ENCODE measurements at places on chromosomes 5 and 9. TPM values are rescaled to one million over a fixed set of nuclear protein-coding genes. Genes with fewer than 3 reads are reported as not detected.

The SMIM33 gene
- total RNA-seq, result not detected

GRCh38 chr5:79774171-79774854, 84.7 kb downstream of the CMYA5 start:
- no peak for DNase-seq

DNA sequence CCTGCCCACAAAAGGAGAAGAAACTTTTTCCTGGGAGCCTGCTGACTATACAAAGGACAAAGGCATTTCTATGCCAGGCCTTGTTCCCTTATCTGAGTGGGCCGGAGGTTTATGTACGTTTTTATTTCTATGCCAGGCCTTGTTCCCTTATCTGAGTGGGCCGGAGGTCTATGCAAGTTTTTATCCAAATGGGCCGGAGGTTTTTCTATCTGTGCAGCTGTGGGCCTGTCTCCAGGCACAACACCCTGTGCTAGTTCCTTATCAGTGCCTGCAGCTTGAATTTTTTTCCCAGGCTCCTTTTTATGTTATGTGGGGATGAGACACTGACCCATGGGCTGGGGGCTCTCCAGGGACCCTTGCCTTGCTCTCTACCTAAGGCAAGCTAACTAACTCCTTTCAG, 5.5 kb downstream of the SLC25A2 start:
- no peak for DNase-seq

DNA sequence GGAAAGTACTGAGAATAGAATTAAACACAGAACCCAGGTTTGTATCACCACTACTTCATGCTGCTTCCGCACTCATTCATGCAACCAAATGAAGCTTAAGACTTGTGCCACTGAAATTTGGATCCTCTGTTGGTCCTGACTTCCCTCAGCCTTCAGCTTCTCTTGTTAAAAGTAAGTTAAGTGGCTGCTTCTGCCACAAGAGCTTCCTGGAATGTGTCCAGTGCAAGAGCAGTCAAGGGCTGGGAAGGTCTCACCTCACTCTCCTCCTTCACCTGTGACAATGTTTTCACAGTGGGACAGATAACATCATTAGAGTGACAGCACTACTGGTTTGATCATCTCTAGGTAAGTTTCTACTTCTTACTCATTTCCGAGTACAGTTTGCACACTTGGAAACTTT, 7.9 kb downstream of the SNCAIP start:
- DNase-seq, result no peak

DNA sequence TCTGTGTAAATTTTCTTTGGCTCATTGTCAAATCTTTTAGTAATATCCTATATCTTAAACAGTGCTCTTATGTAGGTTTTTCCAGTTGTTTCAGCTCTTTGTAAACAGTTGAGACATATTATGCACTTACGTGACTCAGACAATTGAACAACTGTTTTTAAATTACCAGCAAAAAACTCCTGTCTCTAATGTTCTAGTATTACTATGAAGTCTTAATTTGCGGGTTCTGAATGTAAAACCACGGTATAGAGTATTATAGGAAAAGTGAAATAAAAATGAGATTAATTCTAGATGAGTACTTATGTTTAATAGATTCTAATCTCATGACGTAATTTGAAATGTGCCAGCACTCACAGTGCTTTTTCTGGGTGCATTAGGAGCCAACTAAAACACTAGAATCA, 136.0 kb downstream of the GDNF start:
- no peak for DNase-seq

DNA sequence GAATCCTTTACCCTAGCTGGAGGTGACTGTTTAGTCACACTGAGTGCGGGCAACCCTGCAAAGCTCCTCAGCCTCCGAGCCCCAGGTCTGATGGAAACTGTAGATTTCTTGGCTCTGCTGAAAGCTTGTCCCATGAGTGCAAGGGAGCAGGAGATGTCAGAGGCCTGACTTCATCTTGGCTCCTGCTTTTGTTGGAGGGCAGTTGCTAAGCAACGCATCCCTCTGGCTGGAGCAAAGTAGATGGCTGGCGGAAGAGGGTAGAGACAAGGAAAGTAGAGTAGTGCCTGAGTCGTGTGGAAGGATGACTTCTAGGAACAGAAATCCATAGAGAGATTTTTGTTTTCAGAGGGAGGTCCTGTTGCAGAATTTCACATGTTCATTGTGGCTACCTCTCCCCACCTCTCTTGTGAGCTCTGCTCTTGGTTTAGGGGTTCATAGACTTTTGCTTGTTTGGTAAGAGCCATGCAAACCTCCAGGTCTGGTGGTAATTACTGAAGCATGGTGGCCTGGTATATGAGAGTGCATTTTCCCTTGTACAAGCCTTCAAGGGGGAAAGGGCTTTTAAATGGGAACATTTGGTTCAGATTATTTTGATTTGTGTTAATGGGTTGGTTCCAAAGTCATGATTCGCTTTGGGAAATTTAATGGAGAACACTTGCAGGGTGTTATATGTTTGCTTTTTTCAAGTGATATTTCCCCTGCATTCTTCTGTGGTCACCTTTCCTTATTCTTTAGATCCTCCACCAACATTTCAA, 71.5 kb downstream of the ARHGAP26 start:
- no peak for DNase-seq
